ENCODE measurements at places on chromosomes 6 and 20.

- no peak for DNase-seq
These were observed 2.1 kb downstream of the KIAA1586 start for GRCh38 chr6:57048577-57048976.

GRCh38 chr6:26358511-26358981 is 6.5 kb upstream of the BTN3A2 start:
- no peak for DNase-seq

DNA sequence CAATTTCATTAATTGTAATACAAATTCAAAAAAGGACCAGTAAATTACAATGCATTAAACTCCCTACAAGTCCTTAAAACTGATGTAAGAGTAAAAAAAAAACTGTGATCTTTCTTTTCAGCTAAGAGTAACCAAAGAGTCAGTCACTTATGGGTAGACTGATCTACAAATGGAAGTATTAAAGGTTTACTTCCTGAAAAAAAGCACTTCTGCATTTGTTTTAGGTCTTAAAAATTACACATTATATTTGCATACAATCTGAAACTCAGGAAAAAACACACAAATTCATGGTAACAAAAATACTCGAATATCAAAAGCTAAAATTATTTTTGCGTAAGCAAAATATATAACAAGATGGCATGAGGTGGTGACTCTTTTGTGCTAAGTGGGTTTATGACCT is 23.5 kb downstream of the USP49 start:
- no peak for DNase-seq

DNA sequence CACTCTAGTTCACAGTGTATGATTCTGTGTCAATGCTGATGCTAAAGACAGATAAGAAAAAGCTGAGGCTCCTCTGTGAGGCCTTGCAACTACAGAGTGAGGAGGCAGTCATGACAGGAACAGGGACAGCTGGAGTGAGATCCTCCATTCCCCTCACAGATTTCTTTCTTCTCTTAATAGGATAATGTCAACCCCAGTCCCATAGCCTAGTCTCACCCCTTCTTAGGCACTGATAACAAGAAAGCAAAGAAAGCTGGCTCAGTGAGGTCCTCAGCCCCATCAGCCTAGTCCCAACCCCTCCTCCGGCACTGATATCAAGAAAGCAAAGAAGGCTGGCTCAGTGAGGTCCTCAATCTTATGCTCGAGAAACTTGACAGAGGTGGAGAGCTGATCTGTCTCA is 2.1 kb upstream of the PTCHD4 start:
- DNase-seq = no peak

DNA sequence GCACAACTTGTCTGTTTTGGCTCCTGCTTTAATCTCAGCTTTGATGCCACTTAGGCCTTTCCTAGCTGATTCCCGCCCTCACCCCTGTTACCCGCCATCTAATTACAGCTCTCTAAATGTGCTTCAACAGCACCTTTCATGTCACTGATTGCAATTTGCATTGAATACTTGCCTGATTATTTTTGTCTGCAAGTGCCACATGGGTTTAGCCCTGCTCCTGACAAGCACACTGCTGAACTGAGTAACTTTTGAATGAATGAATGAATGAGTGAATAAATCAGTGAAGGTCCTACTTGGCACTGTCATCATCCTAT is 591 bp upstream of the DCBLD1 start:
- DNase-seq = no peak

DNA sequence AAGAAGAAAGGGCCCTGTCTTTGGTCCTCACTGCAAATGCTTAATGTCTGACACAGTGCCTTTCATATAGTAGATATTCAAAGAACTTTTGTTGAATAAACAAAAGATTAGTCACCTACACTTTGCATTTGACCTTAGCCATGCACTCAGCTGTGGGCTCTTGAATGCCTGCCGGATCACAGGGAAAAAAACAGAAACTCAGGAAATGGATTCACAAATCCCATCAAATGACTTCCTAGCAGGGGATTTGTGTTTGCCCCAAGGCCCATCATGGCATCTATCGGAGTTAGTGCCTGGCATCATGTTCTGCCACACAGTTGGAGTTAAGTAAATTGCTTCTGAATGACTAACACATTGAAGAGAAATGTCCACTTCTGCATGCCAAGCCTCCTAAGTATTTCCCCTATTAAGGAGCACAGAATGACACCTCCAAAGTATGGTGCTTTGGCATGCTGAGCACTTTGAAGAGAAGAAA is 72.3 kb upstream of the DST start:
- no peak for DNase-seq

DNA sequence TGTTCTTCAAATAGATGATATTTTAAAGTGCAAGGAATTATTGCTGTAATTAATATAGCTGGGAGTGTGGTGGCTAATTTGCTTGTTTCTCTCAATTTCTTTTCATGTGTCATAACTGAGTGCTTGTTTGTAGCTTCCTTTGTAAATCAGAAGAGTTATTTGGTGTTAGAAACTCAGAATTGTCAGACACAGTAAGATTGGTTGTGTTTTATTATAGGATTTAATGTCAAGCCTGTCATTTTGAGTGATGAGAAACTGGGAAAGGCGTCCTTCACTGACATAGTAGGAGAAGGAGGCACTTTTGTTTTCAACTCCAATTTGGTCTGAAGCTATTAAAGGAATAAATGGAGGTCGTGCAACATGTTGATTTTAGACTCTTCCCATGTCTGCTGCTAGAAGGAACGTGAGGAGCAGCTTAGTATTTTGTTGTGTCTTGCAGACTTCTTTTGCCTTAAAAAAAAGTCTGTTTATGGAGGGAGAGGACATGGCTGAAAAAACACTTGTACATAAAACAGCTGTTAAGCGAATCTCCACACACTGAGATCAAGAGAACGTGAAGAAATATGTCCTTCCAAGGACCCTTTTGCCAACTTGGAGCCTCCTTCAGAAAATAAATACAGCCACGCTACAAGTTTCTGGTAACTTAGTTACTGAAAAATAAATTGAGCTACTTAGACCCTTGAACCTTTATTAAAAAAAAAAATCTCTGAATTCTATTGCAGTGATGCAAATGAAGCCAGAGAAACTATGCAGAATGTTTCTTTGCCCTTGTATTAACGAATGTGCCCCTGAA is 59.5 kb downstream of the BMP6 start:
- no peak for DNase-seq

GRCh38 chr6:21586740-21587178 is 6.8 kb upstream of the SOX4 start:
- no peak for DNase-seq

DNA sequence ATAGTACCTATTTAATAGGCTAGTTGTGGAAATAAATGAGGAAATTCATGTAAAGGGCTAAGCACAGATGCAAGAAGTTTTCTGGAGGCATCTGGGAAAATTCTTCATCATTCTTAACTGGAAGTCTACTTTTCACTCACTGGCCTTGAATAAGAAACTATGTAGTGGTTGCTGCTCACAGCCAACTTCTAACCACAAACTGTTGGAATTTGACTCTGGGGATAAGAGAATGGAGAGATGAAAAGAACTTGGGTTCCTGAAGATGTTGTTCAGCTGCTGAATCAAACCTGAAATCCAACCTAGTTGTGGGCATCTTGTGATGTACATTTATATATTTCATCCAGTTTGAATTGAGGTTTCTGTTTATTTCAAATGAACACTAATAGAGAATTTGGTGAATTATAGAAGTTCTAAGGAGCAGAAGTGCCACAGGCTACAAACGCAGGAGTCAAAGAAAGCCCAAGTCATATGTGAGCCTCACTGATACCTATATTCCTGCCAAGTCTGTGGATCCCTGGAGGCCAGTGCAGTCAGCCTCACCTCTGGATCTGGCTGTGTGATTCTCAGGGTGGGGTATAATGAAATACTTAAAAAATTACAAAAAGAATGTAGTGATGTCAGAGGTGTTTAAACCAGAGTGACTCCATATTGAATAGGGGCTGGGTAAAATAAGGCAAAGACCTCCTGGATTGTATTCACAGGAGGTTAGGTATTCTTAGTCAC is 18.7 kb upstream of the MEI4 start:
- DNase-seq = no peak

DNA sequence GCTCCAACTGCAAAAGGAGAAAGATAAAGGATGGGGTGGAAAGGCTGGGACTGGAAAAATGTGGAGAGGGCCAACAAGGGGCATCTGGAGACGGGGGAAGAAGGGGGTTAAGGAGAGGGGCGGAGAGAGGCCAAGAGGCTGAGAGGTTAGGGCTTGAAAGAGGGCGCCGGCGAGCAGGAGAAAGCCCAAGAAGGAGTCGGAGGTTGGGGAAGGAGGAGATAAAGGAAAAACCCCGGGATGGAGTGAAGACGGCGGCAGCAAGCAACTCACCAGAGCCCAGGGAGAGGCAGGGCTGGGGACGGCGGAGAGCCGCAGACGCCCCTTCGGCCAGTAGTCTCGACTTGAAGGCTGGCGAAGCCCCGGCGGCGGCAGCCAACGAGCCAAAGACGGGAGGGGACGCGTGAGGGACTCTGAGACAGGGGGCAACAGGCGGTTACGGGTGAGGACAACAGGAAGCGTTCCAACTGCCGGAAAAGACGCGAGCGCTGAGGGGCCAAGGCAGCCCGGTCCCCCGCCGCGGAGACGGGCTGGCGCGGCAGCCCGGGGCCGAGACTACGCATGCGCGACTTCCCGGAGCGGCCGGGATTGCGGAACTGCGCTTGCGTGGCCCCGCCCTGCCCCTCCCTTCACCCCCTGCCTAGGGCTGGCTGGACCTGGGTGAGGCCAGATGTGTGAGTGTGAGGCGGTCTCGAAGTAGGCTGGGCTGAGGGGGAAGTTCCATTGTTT is at the start of gene STK38:
TSS of gene STK38 (minus strand) at position 560 of the 726 bp plus-strand sequence. CDS start 7,277 bp downstream, outside the sequence.
- peak; percentile 90 for DNase-seq

DNA sequence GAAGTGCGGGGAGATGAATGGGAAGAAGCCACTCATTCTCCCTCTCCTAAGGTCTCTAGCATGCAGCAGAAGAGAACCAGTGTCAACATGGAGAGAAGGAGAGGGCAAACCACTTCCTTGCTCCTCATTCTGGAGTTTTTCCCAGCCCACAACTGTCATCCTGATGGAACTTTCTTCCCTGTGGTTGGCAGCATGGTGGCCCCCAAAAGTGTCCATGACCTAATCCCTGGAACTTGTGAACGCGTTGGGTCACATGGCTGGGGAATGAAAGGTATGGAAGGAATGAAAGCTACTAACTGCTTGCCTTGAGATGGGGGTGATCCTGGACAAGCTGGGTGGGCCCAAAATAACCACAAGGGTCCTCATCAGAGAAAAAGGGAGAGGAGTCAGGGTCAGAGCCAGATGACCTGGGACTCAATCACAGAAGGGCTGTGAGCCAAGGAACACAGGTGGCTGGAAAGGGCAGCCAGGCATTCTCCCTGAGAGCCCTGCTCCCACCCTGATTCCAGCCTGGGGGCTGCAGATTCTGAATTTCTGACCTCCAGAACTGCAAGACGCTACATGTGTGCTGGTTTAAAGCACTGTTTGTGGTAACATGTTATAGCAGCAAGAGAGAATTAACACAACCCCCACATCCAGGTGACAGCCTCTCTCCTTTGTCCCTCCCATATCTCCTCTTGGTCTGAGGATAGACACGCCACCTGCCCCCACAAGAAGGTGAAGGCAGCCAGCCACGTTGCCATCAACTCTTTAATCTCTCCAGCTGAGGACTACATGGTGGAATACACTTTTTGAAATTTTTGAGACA is 63.2 kb downstream of the PYGB start:
- DNase-seq = no peak

- DNase-seq = no peak
These were observed 17.5 kb upstream of the IRF4 start for GRCh38 chr6:373773-374724.

DNA sequence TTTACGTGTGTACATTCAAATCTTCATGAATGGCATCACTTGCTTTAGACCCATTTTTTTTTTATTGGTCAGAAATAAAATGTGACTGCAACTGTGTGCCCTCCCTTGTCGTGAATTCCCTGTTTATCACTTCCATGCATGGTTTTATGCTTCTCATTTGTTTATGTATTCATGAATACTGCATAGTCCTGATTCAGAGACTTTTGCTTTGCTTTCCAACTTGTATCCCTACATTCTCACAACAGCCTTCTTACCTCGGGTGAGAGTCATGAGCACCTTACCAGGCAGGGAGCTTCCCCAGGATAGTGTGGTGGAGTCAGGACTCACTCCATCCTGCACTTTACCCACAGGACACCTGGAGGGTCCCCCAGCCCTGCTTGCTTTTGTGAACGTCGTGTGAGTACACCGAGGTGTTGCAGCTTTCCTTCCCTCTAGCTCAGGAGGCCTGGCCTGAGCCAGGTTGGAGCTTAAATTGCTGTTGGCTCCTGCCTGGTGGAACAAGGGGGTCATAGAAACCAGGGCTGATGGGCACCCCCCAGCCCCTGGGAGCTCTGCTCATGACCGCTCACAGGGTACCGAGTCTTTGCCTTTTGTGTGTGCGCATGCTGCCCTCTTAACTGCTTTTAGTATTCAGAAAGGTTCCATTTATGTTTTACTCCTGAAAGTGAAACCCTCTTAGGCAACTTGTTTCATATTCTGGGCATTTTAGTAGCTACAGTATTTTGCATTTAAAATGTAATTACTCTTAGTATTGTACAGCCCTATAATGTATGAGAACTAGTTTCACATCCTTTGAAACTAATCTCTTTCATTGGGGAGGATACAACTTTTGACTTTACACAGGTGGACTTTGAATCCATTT is 66.0 kb downstream of the CDS2 start:
- DNase-seq = no peak

DNA sequence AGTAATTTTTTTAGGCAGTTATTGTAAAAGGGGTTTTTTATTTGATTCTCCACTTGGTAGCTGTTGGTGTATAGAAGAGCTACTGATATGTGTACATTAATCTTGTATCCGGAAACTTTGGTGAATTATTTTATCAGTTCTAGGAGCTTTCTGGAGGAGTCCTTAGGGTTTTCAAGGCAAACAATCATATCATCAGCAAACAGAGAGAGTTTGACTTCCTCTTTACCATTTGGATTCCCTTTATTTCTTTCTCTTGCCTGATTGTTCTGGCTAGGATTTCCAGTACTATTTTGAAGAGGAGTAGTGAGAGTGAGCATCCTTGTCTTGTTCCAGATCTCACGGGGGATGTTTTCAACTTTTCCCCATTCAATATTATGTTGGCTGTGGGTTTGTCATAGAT is 28.0 kb upstream of the TNFAIP3 start:
- DNase-seq = no peak

DNA sequence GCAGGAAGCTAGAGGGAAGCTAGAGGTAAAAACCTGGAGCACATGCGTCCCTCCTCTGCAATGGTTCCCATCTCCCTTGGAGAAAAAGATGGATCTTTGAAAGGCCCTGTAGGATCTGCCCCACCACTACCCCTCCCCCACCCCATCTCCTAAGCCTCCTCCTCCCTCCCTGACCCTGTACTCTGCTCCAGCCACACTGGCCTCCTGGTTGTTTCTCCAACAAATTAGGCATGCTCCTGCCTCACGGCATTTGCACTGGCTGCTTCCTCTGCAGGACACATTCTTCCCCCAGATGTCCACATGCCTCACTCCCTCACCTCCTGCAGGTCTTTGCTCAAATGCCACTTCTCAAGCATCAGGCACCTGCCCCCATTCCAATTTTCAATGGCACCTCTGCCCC is 45.5 kb downstream of the UBE2V1 start:
- no peak for DNase-seq

- DNase-seq = no peak
These were observed 279.7 kb downstream of the CDC5L start for GRCh38 chr6:44667226-44667625.

- DNase-seq = no peak
These were observed 25.8 kb upstream of the TMEM217 start for GRCh38 chr6:37283671-37284151.
